ENCODE measurements at places on chromosomes 12 and 14.

DNA sequence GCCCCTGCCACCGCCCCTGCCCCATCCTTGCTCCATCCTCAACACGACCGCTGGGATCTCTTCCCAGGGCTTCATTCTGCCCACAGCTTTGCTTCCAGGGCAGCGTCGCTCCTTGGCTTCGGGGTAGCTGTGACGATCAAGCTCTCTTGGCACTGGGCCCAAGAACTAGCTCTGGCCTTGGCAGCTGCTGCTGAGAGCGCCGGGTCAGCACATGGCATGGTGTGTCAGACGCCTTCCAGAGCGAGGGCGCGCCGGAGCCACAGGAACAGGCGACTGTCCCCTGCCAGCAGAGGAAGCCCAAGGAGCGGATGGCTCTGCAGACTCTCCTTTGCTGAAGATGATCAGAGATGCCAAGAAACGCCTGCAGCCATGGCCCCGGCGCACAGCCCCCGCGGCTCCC is 15.9 kb downstream of the RAB35 start:
- DNase-seq, result no peak

- DNase-seq, result no peak
These were observed 1.6 kb upstream of the RPS26 start for GRCh38 chr12:56040151-56040550.

DNA sequence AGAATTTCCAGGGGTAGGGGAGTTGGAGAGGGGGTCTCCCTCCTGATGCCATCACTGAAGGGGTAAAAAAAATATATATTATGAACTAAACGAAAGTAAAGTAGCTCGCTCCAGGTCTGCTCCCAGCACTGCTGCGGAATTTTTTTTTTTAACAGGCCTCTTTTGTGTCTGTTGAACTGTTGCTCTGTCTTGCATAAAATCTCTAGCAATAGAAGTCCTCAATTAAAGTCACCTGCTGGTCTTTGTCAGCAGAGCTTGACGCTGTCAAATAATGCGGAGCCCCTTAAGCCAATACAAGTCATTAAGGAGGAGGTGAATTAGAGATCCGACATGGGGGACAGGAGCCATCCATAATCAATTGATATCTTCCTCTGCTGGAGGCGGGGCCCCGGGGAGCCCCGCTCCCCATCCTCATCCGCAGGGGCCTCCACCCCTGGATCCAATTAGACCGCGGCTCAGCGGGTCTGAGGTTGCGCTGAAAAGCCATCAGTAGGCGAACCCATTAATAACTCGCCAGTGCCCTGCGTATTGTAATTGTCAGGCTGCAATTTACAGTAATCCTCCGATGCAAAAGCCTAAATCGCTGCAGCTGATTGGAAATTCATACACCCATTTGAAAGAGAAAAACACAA is 85.6 kb downstream of the DICER1 start:
- no peak for DNase-seq

GRCh38 chr14:72788972-72789728 is 104.8 kb downstream of the DPF3 start:
- DNase-seq, result no peak

- no peak for DNase-seq
These were observed 43.2 kb downstream of the KRT80 start for GRCh38 chr12:52148464-52149181.

GRCh38 chr12:51009056-51009440 is 17.1 kb downstream of the SLC11A2 start:
- DNase-seq, result peak; percentile 34

GRCh38 chr12:122889761-122890520 is 6.0 kb downstream of the VPS37B start:
- DNase-seq, result no peak

DNA sequence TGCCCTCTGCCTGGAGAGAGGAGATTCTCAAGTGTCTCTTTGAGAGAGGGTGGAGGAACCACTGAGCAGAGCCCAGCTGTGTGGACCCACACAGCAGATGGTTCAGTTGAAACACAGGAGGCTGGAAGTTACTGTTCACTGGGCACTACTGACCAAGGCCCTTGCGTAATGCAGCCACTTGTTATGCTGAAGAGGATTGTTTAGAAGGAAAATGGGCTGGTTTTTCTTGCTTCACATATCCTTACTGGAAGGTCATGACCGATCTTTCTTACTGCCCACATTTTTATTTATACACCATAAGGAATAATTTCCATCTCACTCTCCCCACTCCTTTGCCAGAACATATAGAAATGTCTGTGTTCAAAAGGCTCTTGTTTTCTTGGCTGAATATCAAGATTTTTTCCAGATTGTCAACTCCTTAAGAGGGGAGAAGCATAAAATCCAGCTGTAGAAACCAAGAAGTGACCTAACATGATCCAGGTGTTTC is 375.1 kb upstream of the DDHD1 start:
- no peak for DNase-seq

DNA sequence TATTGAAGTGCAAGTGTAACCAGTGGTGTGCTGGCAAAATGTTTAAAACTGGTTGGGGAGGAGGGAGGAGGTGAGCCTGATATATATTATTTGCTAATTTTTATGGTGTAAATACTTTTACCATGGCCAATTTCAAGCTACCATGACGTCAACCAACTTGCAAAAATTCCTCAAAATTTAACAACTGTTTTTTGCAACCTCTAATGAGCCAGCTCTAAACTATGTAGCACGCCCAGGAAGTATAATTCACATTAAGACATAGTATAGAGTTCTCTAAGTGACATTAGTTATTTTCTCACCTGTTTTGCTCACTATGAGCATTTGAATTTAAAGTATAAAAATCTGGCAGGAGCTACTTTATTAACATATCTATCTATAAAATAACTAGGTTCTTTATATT is 41.4 kb downstream of the ATL1 start:
- DNase-seq, result no peak

- no peak for DNase-seq
These were observed 21.6 kb upstream of the TMCC3 start for GRCh38 chr12:94671917-94672316.

- no peak for DNase-seq
These were observed 8.9 kb downstream of the CALM1 start for GRCh38 chr14:90405755-90406154.

GRCh38 chr14:72617391-72618031 is 276.4 kb downstream of the DPF3 start:
- DNase-seq, result no peak

DNA sequence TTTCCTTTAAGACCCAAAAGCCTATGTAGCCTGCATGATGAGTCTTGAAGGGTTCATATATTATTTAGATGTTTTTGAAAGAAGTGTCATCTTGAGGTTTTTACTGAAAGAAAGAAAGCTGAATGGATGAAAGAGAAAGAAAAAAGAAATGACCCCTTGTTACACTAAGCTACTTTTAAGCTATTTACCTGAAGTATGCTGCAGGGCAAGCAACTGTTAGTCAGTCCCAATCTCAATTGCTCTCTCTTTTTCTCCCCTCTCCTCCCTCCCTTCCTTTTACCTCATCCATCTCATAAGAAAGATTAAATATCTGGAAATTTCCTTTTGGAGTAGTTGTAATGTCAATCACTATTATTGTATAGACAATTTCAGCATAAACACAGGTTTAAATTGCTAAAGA is 512.4 kb downstream of the TMTC2 start:
- DNase-seq, result no peak

DNA sequence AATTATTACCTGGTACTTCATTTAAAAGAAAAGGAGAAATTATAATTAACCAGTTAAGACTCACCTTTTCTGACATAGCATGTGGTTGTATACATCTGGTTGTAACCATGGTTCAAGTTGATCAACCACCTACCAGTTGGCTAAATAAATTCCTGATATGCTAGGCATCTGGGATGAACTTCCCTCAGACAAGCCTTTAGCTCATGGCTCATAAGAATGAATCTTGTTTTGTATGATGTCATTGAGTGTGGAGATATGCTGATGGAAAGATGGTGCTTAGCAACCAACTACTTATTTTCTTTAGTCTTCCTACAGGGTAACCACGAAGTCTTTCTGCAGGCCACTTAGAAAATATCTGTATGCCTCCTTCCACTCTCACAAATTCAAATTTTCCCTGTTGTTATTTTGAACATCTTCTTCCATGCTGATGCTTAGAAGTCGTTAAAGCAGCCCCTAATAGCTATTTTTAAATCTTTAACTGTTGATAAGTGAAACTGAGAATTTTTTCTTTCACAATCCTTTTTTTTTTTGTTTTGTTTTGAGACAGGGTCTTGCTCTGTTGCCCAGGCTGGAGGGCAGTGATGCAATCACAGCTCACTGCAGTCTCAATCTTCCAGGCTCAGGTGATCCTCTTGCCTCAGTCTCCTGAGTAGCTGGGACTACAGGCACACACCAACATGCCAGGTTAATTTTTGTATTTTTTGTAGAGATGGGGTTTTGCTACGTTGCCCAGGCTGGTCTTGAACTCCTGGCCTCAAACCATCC is 51.9 kb upstream of the PTHLH start:
- no peak for DNase-seq

DNA sequence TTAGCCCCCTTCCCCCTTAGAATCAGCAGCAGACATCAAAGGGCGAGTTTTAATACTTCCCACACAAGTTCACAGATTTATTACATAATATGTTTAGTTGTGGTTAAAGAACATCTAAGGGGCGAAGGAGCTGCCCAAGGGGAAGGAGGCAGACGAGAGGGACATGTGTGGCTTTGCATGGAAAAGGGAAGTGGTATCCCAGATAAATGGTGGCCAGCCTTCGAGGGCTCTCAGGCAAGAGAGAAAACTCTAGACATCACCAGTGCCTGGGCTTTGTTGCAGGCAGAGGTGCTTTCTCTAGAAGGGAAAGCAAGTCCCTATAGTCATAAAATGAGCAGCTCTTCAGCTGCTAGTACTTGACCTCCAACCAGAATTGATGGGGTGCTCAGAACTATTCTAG is 121.2 kb downstream of the CACNA1C start:
- no peak for DNase-seq

DNA sequence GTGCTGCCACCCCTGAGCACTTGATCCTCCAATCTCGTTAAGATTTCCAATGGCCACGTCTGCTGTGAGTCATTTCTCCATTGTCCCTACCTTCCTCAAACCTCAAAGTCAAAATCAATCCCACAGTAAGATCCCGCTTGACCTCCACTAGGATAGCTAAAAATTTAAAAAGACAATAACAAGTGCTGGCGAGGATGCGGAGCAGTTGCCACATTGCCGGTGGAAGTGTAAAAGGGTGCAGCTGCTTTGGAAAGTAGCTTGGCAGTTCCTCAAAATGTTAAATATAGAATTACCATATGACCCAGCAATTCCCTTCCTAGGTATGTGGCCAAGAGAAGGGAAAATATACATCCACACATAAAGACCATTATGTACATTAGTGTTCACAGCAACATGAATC is 9.5 kb upstream of the BCL7A start:
- DNase-seq, result no peak

GRCh38 chr14:91420686-91421085 is 3.1 kb upstream of the CCDC88C start:
- no peak for DNase-seq

GRCh38 chr12:89919241-89919906 is 210.7 kb upstream of the ATP2B1 start:
- DNase-seq, result no peak

DNA sequence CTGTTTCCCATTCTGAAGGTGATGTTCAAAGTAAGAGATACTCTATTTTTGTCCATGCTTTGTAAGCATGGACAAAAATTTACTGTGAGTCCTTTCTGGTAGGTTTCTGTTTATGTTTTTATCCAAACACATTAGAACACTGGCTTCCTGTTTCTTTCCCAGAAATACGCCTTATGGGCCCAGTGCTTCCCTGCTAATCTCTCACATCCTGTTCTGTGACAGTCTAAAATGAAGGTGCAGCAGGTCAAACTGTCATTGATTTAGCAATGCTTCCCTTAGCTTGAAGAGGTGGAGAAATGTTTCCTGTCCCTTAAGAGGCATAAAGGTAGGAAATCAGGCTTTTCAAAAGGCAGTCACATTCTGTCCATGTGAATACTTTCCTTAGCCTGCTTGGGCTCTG is 305.6 kb downstream of the RPS29 start:
- DNase-seq, result no peak

GRCh38 chr12:23775208-23775607 is 174.3 kb downstream of the SOX5 start:
- DNase-seq, result no peak

DNA sequence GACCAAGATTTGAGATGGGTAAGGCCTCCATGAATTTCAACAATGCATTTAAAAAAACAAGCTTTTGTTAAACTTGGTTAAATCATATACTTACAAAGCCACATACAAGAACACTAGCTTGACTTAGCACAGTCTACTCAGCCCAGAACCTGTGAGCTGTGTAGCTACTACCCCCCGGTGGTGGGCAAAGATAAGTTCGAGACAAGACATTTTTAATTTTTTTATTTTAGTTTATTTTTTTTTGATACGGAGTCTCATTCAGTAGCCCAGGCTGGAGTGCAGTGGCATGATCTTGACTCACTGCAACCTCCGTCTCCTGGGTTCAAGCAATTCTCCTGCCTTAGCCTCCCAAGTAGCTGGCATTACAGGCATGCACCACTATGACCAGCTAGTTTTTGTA is 3.7 kb upstream of the NECAP1 start:
- peak; percentile 65 for DNase-seq

GRCh38 chr12:117596968-117597367 is 235.5 kb upstream of the NOS1 start:
- no peak for DNase-seq

DNA sequence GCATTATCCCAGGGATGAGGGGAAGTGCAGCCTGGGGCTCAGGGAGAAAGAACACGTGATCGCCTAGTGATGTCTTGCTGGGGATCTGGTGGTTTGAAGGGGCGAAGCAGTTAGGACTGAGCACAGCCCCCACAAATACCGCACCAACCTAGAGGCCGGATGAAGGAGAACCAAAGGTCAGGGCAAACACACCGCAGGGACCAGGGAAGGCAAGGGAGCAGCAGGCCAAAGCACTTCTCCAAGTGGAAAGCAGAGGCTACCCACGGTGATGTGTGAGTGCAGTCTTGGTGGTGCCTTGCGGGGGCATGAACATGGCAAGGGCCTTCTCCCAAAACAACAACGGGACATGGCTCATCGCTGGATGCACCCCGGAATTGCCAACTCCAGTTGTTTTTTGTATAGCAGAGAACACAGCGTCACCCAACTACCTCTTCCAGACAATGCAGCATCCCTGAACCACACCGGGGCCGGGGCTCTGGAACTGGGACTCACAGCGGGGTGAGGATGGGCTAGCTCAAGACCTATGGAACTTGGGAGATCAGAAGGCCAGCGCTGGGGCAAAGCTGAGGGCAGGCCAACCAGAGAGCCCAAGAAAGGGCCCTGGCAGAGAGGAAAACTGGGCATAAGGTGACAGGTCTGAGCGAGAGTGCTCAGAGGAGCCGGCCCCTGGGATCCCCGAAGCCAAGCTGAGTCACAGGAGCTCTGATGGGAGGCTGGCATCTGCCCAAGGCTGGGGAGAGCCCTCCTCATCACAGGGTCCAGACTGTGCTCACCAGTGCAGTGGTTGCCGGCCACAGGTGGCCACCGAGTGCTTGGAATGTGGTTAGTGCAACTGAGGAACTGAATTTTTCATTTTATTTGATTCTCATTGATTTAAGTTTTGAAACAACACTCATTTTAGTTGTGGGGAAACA is 11.1 kb downstream of the GALNT16 start:
- no peak for DNase-seq

DNA sequence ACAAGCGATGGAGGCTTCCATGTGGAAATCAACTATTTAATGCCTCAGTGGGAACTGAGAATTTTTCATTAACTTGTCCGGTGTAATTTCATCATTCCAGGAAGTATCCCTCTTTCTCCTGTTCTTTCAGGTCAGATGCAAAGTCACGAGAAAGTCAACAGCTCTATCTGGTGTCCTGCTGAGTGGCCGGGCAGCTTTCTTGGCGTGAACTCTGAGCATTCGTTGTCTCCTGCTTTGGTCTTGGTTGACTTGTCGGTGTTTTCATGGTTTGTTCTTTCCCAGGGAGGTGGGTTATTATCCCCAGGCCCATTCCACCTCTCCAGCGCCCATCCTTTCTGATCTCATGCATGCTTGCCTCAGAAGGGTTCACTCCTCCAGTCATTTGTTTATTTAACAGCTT is 149.1 kb downstream of the GLT1D1 start:
- no peak for DNase-seq

Data from activated naive CD4-positive, alpha-beta T cell treated with Interleukin-2 at 50 U/mL for 16 hours (primary cell).